Right kidney (tissue), 9 donors: ENCODE measurements at places on chromosomes 12 and 14.

DNA sequence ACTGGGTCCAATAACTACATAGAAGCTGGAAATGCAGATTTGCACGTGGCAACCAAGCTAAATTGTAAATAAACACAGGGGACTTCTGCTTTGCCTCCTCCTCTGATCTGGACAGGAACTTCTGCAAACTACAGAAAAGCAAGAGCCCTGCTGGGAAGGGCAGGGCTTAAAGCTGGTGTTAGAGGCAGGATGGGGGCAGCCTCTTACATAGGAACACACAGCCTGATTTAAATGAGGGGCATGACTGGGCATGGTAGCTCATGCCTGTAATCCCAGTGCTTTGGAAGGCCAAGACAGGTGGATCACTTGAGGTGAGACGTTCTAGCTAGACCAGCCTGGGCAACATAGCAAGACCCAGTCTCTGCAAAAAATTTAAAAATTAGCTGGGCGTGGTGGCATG is 46.7 kb downstream of the ERH start:
- DNase-seq, result no peak

DNA sequence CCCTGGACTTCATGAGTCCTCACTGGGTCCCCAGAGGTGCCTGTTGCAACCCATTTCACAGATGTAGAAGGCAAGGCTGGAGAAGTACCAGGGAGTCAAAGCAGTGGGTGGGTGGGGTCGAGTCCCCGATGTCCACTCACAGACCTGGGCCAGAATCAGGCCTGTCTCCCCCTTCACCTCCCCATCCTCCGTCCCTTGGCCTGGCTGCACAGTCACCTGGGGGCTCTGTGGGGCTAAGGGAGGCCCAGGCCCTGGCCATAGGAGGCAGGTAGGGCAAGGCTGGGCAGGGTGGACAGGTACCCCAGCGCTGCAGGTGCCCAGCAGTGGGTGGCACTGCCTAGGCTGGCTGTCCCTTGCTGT is 29.5 kb downstream of the RTL1 start:
- no peak for DNase-seq

- no peak for DNase-seq
Observed at GRCh38 chr14:71789005-71789404, 143.2 kb upstream of the RGS6 start.

- DNase-seq, result no peak
Observed at GRCh38 chr12:25332143-25332542, 81.4 kb upstream of the KRAS start.

- no peak for DNase-seq
Observed at GRCh38 chr14:79253576-79253975, 957.7 kb downstream of the DIO2 start.

GRCh38 chr12:4330203-4330602 is 9.2 kb downstream of the TIGAR start:
- DNase-seq, result no peak

DNA sequence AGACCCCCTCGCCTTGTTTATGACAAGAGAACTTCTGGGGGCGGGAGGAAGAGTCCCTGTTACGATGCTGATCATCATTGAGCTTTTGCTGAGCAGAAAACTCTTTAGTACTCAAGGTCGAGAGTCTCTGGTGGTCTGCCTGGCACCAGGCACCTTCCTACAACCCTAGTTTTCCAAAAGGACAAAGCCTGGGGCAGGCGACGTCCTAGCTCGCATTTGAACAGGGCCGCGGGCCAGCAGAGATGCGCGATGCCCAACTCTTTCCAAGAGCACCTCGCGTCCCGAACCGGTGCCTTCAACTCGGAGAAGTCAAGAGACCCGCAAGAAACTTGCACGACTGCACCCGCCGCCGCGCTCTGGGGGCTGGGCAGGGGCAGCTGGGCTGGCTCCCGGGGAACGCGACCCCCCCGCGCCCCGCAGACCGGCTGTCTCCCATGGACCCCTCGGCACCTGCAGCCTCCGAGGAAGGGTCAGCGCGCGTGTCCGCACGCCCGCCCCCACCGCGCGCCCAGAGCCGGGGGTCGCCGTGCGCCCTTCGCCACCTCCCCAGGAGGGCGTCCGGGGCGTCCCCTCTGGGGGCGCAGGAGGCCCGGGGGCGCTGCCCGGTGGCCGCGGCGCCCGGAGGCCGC is 377 bp upstream of the BCL7A start:
- peak; percentile 82 for DNase-seq

GRCh38 chr14:77043984-77044485 is 15.5 kb upstream of the IRF2BPL start:
- DNase-seq, result no peak

DNA sequence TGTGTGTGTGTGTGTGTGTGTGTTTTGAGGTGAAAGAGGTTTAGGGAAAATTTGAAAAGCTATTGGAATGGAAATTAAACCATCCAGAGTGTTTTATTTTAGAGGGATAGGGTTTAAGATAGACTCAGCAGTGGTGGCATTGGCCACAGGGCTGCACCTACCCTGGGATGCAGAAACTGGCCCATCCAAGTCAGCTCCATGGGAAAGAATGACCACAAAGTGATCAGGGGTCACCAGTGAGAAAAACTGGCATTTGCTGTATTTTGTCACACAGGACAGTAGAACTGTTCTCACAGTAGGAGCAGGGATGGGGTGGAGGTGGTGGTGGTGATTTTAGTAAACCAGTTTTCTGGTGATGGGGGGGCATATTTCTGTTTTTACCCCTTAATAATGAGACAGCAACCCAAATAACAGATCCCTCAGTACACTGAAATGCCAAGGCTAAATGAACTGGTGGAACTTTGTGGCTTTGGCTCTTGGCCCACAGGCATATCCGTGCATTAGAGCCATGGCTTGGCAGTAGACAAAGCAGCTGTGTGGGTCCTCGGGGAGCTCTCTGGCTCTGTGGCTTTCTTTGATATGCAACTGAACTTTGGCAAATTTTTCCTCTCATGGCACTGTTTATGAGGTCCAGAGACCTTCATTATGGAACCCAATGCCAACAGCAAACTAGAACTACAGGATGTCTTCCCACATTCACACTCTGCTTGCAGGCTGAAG is 348.3 kb downstream of the ZFP36L1 start:
- DNase-seq, result no peak

GRCh38 chr14:87628780-87629179 is 364.2 kb downstream of the GALC start:
- no peak for DNase-seq
